NCI-H69 (cell line): ENCODE measurements at places on chromosomes 13 and 19.

- DNase-seq, result peak; percentile 51
Observed at GRCh38 chr13:77565635-77566034, 30.1 kb downstream of the SCEL start.

DNA sequence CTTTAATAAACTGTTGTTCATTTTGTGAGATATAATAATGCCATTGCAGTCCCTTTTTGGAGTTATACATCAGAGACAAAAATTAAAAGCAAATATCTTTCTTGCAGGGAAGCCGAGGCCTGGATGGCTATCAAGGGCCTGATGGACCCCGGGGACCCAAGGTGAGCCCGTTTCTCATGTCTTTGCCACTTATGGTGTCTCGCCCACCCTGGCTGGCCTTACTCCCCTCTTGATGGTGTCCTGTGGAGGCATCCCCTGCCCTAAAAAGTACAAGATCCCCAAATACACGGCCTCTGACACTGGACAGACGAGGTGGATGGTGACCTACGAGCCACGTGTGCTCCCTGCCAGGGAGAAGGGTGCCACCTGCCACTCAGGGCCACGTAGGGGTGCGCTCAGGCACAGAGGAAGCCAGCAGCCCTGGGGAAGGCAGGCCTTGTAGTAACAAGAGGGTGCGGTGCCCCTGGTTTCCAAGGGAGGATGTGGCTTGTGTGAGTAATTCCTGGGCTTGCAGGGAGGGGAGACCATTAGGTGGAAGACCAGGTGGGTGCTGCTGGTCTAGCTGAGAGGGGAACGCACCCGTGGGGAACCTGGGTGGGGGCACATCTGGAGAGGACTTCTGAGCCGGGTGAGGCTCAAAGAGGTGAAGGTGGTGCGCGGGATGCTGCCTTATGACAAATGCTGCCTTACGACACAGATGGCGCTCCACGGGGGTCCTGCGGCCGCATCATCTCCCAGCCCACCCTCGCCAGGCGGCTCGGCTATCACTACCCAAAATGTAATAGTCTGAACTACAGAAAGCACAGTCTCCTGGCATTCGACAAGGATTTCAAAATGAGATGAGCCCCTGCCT is 115.6 kb downstream of the RAB20 start:
- no peak for DNase-seq

DNA sequence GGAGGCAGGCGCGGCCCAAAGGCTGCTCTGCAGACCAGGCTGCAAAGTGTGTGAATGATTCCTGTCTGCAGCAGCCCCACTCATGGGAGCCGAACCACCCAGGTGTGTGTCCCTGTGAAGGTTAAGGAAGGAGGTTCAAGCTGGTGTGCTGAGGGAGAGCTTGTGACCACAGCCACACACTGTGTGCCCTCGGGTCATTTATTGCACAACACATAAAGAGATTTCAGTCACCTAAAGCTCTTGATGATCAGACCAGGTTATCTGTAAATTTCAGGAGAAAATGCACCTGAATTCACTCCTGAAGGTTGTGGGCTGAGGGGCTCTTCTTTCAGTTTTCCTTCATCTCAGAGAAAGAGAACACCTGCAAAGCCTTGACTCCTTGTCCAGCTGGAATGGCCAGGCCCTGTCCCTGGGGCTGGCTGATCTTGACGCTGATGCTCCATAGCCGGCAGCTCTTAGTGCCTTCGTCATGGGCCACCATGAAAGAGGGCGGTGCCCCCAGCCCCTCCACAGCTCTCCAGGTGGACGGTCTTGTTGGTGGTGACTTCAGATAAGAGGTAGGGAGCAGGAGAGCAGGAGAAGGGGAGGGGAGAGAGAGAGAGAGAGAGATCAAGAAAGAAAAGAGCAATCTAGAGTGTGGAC is 110.8 kb upstream of the C1QTNF9B start:
- no peak for DNase-seq

DNA sequence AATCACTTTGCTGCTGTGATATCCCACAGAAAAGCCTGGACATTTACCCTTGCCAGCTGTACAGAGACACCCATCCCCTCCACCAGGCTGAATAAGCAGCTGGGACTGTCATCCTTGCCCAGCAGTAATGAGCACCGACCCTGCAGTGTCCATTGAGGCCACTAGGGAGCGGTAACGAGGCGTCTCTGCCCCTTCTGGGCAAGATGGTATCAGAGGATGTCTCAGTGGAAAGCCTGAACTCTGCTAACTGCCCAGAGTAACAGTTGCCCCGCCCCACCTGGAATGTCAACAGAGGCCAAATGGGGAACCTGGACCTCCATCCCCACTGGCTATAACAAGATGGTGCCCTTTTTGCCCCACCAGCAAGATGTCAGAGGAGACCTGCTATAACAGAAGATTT is 22.8 kb upstream of the CEACAM20 start:
- peak; percentile 60 for DNase-seq

DNA sequence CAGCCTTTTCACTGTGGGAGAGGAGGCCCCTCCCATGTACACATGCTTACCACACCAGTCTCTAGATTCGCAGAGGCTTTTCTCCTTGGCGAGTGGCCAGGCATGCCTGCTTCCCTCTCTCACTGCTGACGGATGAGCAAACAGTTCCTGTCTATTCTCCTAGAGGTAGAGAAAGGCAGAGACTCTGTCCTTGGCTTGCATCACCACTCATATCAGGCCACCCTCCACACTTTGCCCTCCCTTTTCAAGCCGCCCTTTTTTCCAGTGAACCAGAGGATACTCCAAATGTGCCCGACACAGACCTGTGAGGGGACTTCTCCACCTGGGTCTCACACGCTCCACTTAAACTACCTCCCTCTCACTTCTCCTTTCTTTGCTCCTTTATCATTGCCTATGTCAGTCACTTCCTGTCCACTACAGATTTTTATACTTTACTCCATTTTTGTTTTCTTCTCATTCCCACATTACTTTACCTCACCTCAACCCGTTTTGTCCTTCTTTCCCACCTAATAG is 284.6 kb downstream of the DNAJC15 start:
- DNase-seq, result peak; percentile 96

DNA sequence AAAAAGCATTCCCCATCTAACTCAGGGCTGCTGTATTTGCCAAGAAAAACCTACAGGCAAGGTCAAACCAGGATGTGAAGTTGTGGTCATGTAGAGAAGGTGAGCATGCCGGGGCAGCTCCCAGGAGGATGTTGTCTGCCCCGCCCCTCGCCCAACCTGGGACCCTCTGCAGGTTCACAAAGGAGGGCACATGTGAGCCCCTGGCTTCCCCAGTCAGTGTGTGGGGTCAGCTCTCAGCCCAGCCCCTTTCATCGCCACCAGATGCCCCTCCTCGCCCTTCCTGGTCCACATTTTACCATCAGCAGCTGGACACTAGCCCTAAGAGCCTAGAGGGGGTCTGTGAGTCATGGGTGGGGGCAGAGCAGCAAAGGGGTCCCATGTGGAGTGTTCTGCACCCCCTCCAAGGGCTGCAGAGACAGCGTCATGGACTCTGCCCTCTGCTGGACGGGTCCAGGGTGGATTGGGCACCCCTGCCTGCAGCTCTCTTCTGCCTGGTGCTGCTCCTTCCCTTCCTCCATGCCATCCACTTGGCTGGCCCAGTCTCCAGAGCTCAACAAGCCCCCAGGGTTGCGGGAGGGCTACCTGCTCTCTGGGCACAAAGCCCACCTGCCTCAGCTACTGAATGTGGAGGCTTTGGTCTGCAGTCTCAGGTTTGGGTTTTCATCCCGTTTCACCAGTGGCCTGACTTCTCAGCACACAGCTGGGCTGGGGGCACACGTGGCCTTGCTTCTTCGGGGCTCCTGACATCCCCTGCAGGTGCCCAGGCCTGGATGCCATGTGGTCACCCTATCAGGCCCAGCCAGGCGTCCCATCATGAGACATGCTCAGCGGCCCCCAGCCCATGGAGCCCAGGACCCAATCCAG is 3.7 kb downstream of the PLEKHF1 start:
- DNase-seq, result no peak

- peak; percentile 6 for DNase-seq
Observed at GRCh38 chr19:33864311-33864850, 67.7 kb downstream of the KCTD15 start.

GRCh38 chr13:79440958-79441528 is 35.0 kb upstream of the RBM26 start:
- DNase-seq, result no peak

GRCh38 chr13:110408286-110408685 is 101.2 kb downstream of the COL4A2 start:
- DNase-seq, result no peak

DNA sequence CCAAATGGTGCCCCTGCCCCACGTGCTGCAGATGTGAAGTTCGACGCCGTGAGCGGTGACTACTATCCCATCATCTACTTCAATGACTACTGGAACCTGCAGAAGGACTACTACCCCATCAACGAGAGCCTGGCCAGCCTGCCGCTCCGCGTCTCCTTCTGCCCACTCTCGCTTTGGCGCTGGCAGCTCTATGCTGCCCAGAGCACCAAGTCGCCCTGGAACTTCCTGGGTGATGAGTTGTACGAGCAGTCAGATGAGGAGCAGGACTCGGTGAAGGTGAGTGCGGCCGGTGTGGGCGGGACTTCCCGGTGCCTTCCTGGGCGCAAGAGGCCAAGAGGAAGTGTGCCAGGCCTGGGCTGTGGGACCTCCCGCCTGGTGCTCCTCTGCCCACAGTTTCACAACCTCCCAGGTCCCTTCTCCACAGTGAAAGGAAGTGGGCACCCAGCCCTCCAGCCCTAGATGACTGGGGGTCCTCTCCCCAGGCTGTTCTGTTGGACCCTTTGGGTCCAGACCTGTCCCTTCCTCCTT is 14.1 kb upstream of the RELB start:
- no peak for DNase-seq

DNA sequence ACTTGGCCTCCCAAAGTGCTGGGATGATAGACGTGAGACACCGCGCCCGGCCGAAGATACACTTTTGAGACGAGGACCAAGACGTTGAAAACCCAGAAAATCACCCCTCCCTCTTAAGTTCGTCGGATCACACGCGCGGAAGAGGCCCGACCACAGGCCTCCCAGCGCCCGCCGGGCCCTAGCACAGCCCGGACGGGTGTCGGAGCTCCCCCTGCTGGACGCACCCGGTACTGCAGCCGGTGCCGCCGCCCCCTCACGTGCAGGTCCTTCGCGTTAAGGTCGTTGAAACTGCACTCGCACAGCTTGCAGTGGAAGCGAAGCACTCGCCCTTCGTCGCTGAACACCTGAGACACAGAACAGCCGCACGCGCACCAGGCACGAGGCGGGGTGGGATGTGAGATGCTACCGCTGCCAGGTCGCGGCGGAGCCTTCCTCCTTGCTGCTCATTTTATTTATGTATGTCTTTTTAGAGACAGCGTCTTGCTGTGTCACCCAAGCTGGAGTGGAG is 35.7 kb upstream of the MATK start:
- peak; percentile 81 for DNase-seq

DNA sequence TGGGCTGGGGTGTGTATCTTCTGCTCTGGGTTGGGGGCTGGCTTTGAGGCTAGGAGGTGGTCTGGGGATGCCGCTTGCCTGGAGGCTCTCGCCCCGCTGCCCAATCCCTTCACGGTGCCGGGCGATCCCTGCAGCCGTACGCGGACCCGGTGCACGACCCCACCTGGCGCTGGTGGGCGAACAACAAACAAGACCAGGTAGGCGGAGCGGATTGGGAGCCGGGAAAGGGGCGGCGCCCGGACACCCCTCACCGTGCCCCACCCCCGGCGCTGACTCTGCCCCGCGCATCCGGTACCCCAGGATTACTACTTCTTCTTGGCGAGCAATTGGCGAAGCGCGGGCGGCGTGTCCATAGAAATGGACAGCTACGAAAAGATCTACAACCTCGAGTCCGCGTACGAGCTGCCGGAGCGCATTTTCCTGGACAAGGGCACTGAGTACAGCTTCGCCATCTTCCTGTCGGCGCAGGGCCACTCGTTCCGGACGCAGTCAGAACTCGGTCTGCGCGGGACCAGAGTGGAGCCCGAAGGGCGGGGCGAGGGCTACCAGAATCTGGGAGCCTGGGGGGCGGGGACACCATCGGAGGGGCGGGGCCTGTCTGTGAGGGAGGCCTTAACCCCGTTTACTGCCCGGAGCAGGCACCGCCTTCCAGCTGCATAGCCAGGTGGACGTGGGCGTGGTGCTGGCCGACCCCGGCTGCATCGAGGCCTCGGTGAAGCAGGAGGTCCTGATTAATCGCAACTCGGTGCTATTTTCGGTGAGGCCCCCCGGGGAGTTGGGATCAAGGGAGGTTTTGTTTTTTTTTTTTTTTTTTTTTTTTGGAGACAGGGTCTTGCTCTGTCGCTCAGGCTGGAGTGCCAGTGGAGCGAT is 12.1 kb upstream of the PSMD8 start:
- peak; percentile 84 for DNase-seq

- no peak for DNase-seq
Observed at GRCh38 chr13:81318231-81319019, 977.5 kb upstream of the SPRY2 start.
